ENCODE measurements at places on chromosomes 7 and 10.

DNA sequence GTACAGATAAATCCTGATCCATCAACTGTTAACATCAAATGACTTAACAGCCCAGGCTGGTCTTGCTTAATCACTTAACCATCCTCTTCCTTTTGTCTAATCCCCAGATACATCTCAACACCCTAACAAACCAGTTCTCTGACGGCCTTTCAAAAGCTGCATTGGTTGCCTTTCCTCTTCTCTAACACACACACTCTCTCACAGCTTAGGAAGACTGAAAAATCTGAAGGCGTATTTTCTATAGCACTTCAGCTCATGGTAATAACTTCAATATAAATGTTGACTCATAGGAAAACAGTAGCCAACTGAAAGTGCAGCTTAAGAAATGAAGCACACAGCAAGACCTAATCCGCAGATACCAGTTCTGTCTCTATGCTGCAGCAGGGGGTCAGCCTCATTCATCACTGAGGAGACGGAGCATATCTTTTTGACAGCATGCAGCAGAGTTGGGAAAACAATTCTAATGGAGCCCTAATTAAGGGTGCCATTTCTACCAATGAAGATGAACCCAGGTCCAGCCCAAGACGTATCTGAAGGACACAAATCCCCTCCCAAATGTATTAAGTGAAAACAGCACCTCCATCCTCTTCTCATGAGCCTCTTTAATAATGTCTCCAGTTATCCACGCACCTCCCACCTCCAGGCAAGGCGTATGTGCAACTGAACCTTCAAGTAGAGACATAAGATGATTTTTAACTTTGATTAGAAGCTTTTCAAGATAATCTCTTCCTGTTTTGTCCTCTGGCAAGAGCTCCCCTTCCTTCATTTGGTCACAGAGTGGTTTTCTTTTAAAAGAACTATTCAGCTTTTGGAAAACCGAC, 211.7 kb upstream of the NFE2L3 start:
- DNase-seq, result no peak

DNA sequence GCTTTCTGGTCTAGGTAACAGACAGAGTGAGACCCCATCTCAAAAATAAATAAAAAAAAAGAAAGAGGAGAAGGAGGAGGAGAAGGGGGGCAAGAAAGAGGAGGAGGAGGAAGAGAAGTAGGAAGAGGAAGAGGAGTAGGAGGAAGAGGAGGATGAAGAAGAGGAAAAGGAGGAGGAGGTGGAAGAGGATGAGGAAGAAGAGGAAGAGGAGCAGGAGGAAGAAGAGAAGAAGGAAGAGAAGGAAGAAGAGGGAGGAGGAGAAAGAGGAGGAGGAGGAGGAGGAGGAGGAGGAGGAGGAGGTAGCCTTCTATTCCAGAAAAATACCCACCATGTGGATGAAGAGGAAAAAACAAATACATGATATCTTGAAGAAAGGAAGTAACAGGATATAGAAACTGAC, 172.1 kb downstream of the FRMD4A start:
- no peak for DNase-seq

GRCh38 chr7:31116615-31117014, 64.5 kb downstream of the ADCYAP1R1 start:
- no peak for DNase-seq

DNA sequence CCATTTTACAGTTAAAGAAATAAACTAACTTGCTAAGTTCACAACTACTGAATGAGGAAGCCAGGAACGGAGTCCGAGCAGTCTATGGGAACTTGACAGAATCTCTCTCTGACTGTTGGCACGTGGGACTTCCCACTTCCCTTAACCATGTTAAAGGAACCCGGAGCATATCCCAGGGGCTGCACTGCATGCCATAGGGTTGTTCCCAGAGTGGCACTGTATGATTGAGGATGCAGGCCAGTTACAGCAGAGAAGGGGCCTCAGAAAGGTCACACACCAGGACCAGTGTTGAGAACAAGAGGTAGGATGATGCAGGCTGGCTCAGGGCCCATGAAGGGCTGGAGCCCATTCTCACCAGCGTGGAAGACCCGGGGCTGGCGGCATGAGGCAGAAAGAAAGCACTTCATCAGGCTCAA, 201.8 kb downstream of the NSUN6 start:
- no peak for DNase-seq

- DNase-seq, result no peak
Observed at GRCh38 chr7:83130191-83130590, 32.5 kb downstream of the PCLO start.
